ENCODE measurements at places on chromosomes 6 and 20.

GRCh38 chr20:49398401-49399144 lies 83.9 kb downstream of the KCNB1 start:
- no peak for DNase-seq

DNA sequence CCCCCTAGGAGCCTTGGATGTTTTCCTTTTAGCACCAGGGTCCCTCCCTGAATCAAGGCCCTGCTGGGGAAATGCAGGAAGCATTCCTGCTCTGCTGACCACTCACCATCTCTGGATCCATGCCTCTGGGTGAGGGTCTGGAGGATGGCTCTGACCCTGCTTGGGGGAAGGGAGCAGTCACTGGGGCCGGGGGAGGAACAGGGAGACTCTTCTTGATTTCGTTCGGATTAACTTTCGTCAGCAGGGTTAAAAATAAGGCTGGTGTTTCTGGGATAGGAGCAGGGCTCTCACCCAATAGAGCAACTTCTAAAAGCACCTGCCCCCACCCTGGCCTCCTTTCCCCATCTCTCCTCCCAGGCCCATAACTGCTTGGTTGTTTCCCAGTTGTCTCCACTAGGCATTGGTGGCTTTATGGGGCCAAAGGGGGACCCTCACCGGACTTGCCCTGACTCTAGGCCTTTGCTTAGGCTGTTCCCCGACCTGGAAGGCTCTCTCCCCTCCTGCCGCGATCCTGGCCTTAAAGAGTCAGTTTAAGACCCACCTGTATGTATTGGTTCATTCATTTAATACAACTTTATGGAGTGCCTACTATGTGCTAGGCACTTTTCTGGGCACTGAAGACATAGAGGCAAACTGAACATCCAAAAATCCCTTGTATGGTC lies 63.0 kb downstream of the JPH2 start:
- no peak for DNase-seq

DNA sequence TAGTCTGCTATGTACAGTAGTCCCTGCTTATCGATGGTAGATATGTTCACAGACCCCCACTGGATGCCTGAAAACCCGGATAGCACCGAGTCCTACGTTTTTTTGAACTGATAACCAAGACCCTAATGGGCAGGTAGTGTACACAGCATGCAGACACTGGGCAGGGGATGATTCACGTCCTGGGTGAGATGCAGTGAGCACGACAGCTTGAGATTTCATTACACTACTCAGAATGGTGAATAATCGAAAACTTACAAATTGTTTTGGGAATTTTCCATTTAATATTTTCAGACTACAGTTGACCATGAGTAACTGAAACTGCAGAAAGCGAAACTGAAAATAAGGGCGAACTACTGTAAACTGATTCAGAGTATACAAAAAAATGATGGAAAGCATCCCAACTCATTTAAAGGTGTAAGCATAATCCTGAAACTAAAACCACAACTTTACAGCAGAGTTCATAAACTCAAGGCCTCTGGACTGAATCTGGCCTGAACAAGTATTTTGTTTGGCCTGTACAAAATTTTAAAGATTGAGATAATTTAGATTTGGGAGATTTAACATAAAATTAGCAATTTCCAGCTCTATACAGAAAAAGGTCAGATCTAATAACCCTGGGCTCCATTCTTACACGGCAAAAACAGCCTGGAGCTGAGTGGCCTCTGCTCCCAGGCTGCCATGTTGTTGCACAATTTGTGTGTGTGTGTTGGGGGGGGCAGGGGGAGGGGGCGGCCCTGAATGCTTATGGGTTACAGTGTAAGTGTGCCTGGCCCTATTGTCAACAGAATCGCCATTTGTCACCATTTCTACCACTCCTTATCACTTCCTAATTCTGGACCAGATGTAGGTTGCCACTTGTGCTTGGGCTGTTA lies 34.9 kb downstream of the RNF24 start:
- DNase-seq: peak; percentile 32

- DNase-seq: no peak
Observed at GRCh38 chr6:91708534-91708933, 1121.7 kb upstream of the MAP3K7 start.

DNA sequence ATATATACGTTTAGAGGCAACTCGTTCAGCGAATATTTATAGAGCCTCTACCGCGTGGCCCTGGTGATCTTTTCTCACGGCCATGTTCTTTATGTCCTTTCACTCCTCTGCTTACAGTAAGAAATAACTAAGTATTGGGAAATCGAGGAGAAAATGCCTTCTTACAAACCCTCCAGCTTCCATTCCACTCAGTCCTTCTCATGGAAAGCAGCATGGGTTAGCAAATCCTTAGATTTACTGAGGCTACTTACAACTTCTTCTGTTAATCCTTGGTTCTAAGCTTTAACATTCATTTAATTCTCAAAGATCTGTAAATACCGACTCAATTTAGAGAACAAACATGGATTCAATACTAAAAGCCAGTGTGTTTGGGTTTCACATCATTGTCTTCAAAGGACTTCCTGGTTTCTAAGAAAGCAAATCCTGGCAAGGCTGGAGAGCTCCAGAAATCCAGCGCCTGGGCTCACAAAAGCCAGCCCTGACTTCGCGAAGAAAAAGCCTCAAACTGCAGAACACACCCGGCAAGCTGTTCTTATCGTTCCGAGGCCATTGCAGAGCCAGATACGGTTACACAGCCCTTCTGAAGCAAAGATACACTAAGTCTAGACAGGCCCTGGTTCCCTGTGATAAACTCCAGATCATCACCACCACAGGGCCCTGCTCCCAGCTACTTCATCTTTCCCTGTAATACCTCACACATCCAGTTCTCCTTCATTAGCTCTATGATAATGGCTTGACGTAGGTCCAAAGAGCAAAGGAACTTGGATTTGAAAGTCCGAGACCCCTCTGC lies 19.2 kb downstream of the AGPAT4 start:
- DNase-seq: peak; percentile 33

DNA sequence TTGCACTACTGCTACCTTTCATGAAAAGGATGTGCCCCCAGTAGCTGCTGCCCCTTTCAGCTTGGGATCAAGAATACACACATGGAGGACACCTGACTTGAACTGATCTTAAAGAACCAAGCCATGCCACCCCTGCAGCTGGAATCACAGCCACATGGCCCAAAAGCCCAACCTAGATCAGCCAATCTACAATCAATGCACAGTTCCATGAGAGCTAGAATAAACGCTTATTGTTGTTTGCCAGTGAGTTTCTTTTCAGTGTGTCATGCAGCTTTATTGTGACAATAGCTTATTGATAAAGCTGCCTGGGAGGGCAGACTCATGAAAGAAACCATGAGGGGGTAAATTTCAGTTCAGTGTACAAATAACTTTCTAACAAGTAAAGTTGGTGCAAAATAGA lies 397.7 kb downstream of the PTPRT start:
- no peak for DNase-seq

GRCh38 chr6:159852877-159853276 lies 37.9 kb upstream of the MAS1 start:
- no peak for DNase-seq

GRCh38 chr6:14754751-14755513 lies 490.9 kb upstream of the JARID2 start:
- no peak for DNase-seq

GRCh38 chr20:3559637-3560036 lies 88.8 kb downstream of the ATRN start:
- no peak for DNase-seq

GRCh38 chr6:129707882-129708495 lies 2.0 kb downstream of the ARHGAP18 start:
- DNase-seq: no peak

DNA sequence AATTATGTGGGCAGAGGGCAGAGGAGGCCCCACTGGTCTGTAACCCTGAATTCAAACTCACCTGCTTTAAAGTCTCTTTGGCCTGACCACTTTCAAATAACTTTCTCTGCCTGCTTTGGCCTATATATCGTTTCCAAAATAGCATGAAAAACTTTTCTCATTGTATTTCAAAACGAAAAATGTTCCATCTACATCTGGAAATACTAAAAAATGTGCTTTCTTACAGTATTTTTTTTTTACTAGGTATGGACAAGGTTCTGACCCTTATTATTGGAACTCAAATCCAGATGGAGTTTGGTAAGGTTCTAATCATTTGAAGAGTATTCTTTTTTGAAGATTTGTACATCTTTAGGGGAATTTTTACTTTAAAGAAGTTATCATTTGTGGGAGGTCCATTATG lies 241.9 kb downstream of the PAX1 start:
- no peak for DNase-seq

DNA sequence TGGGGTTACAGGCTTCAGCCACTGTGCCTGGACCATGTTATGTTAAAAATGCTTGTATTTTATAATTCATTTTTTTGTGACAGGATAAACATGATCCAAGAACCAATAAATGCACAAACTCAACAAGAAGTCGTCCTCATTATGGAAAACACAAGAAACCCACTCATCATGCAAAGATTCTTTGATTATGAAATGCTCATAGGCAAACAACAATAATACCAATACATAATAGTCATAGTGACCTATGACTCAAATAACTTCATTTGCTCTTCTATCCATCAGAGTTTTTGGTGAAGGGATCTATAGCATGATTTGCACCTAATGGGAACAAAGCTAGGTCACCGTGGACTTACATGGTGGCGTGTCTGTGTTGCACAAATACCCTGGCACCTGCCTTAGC lies 217.1 kb upstream of the THEMIS start:
- DNase-seq: no peak

DNA sequence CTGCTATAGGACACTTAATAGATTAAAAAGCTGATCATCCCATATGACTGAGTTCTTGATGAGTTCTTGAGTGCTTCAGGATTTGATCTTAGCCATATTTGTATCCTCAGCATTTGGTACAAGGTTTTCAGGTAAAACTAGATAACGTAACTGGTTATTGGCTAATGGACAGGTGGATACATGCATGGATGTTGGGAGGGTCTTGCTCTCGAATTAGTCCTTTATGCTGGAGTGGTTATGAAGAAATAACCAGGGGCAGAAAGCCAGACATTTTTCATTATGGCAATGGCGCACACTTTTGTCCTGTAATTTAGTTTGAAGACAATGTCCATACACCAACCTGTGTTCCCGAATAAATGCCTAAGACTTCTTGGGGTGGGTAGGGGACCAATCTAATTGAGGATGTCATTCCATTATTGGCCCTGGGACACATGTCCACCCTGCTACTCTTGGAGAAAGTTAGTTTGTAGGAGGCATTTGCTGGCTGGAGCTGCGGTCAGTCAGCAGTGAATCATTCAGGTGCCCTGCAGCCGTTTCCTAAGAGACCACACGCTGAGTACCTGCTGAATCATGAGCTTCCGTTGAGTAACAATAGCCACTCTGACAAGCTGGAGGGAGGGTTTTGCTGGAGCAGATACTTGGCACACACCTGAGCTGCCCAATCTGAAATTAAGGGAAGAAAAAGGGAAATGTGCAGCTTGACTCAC lies 194.4 kb downstream of the FOXA2 start:
- no peak for DNase-seq

GRCh38 chr6:128513878-128514277 lies 6.5 kb downstream of the PTPRK start:
- no peak for DNase-seq

DNA sequence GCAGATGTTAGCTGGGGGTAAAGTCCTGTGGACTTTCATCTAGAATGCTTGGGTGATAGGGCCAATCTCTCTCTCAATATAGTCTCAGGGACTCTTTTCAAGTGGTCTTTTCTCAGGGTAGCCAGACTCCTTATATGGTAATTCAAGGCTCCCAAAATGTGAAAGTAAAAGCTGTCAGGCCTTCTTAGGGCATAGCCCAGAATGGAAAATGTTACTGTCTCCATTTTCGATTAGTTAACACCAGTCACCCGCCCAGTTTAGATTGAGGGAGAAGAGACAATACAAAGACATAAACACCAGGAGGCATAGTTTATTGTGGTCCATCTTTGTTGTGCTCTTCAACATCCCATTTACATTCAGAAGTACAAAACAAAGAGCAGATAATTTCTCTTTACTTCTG lies 295.8 kb downstream of the EPHA7 start:
- DNase-seq: no peak

GRCh38 chr6:156774863-156775405 lies 2.2 kb upstream of the ARID1B start:
- DNase-seq: no peak

DNA sequence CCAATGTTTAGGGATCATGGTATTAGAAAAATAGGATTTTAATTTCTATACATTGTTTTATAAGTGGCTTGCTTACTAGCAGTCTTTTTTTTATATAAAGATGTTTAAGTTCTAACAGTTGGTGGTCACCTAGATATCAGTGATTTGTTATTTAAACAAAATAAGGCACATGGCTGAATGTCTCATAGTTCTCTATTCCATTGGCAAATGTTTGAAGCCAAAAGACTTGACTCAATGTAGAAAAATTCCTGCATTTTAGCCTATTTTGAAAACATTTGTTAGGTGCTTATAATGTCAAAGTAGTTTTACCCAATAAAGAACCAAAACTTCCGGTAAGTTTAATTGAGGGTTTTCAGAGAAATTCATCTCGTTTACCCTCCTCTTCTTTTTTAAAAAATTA lies 26.8 kb downstream of the MAPK14 start:
- no peak for DNase-seq

GRCh38 chr6:149237464-149237863 lies 80.0 kb upstream of the TAB2 start:
- DNase-seq: no peak

- peak; percentile 87 for DNase-seq
Observed at GRCh38 chr6:158853072-158853879, 34.1 kb upstream of the EZR start.

- no peak for DNase-seq
Observed at GRCh38 chr20:45972500-45973183, 639 bp upstream of the ZNF335 start.

DNA sequence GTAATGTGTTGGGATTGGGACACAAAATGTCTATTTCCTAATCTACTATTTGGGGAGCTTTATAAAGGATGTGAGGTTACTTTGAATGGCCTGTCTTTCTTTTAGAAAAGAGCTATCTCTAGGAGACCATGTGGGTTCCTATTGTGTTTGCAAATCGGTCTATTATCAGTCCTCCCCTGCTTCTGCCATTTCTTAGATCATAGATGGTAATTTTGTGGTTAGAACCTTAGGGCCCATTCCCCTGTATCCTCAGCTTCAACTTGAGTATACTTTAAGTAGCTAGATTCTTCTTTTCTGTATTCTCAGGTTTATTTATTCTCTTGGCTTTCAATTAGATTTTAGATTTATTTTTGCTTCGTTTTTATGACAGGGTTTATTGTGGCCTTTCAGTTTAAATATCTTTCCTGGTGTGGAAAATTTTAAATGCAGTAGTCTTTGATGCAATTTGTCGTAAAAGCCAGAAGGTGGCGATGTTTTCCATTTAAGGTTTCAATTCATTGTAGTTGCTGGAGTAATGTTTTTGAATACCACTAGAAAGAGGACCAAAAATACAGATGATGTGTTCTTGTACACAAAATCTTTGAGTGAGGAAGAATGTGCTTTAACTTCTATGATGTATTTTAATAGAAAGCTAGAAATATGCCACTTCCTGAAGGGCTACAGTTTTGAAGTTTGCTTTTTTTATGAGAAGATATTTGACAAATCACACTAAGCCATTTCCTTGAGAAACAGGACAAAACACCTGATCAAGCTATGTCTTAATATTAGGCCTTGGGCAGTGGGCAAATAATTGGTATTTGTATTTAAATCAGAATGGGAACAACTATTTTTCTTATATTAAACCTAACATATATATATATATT lies 20.3 kb downstream of the TBPL1 start:
- peak; percentile 52 for DNase-seq

Data from fibroblast of skin of right quadriceps (primary cell).